NCI-H1105 treated with DMSO at 0.1 percent for 48 hours (cell line): ENCODE measurements at places on chromosomes 16 and 17.
A peak's percentile ranks its signal among the peaks of the same experiment; 100 is the strongest.

DNA sequence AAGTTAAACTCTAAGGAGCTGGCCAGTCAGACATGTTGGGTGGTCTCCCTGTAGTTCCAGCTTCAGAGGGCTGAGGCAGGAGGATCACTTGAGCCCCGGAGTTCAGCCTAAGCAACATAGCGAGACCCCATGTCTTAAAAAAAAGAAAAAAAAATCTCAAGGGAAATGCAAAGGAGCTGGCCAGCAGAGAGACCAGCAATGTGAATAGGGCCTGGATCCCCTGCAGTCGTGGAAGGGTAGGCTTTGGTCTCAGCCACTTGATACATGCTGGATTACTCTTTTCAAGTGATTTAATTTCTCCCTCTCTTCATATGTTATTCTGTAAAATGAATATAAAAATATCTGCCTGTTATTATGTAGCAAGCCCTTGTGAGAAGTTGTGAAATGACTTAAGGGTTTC, 207.7 kb downstream of the SPECC1 start:
- no peak for DNase-seq

DNA sequence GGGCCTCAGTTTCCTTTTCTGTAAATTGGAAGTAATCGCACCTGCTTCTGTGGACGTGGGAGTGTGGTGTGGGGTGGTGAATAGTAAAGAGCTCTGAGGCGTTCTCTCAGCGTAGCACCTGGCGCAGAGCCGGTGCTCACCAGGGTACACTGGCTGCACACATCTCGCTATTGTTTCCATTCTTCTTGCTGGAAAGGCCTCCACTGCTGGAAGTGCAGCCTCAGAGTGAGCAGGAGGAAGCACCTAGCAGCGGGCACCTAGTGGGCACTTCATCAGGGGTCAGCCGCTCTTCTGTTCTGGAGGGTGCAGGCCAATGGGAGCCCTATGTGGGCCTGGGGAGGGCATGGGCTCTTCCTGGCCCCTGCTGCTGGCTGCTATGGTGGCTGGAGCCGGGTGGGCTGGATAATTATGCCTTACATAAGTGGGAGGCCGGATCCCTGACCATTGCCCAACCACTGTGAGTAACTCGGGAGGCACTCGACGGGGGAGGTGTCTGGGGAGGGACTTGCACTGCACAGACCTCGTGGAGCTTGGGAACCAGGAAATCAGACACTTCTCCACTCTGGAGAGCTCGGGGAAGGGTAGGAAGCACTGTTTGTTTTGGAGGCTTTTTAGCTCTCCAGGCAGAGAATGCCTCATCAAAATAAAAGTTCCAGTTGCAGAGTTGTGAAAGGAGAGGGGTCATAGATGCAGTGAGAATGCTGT, 1.7 kb downstream of the MAP2K3 start:
- DNase-seq: peak; percentile 78

DNA sequence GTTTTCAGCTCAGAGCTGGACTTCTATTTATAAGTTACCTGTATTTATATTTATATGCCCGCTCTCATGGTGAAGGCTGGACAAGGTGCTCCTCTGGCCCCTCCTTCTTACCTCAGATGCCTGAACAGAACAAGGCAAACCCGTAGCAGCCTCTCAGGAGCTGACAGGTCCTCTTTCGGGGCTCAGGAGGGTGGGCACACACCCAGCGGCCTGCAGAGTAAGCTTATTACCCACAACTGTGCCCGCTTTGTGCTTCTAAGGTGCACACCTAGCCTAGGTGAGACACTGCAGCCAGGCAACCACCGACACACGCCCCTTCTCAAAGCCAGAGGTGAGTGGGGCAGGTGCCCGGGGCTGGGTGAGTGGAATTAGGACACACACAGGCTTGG, 5.3 kb downstream of the NKIRAS2 start:
- DNase-seq: no peak

DNA sequence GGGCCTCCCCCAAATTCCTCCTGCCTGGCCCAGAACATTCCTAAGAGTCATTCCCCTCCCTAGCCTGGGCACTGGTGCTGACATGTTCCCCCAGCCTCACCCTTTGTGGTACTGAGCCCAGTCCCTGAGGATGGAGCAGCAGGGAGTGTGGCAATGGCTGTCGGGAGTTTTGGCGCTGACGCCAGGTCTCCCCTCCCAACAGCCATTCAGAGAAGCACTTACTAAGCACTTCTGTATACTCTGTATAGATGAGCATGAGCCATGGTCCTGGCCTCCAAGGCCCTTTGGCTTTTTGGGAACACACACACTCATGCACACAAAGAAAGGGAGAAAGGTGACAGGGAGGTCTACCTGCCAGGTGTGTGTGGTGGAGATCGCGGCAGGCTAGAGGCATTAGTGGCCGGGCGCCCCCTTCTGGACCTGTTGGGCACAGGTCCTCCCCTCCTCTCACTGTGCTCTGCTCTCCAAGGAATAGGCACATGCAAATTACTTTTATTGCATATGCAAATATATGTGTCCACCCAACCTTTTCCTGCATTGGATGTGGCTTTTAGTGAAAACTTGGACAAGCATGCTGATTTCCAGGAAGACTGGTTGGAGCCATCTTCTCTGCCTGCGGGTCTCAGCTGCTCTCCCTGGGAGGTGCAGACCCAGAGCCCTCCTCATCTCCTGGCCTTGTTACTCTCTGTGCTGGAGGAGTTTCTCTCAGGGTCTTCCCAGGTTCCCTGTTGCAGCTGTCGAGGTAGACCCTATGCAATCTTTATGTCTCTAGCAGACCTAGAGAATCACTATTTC, 17.4 kb upstream of the C17orf107 start:
- DNase-seq: peak; percentile 80

DNA sequence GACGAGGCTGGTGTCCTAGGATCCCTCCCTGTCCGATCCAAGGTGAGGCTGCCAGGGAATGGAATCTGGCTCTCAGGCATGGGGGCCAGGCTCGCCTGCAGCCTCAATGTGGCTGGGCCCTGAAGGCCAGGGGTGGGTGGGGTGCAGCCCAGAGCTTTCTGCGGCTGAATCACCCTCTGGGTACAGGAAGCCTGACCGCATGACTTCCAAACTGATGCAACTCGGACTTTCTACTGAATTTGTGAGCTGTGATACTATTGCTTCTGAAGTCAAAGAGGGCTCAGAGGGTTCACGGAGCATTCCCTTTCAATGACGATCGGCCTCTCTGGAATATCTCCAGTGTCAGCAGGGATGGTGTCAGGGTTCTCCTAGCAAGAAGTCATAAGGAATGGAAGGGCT, 123.7 kb downstream of the METRNL start:
- DNase-seq: no peak

DNA sequence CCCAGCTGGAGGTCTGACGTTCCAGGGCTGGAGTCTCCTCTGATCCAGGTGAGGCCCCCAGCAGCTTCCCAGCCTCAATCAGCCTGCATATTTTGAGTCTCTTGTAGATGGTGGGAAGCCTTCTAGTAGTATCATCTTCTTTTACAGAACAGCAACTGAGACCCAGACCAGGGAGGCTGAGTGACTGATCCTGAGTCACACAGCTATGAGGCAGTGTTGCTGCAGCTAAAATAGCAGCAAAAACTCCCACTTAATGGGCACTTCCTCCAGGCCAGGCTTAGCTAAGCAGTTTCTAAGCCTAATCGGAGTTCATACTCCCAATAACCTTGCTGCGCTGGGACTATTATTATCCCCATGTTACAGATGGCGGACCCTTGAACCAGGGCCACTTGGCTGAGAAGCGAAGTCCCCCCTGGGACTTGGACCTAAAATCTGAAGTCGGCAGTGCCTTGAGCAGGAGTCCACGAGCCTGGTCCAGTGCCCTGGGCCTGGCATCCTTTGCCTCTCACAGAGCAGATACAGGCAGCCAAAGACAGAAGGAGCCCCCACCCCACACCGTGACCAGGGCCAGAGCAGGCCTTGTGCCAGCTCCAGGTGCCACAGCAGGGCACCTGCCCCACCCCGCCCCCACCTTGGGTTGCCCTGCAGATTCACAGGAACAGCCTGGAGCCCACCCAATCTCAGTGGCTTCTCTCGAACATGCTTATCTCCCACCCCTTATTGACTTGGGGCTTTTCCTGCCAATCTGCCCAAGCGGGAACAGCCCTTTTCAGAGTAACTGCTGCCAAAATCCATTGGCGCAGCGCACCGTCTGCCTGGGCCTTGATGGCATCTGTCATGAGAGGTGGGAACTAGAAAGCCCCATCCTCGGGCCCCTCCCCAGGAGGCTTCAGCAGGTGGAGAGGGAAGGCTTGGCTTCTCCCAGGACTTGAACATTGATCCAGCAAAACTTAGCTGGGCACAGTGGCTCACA, 65.1 kb downstream of the SOCS1 start:
- DNase-seq: no peak

GRCh38 chr17:40727447-40728231, 24.1 kb upstream of the KRT24 start:
- DNase-seq: no peak

DNA sequence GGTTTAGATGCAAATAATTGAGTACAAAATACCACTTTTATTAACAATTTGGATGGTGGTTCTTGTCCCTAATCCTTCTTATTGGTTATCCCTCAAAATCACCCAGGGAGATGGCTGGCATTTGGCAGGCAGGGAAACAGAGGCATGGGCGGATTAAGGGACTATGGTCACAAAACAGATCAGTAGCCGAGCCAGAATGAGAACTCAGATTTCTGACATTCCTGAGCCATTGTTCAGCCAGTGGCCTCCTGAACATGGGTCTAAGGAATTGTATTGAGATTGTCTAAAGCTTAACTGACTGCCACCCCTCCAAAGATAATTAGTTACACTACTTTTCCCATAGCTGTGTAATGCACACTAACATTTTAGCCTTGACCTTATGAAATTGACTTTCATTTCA, 88.4 kb downstream of the CHD9NB start:
- no peak for DNase-seq

- DNase-seq: no peak
These were observed 5.2 kb upstream of the CCL13 start for GRCh38 chr17:34351096-34351495.

DNA sequence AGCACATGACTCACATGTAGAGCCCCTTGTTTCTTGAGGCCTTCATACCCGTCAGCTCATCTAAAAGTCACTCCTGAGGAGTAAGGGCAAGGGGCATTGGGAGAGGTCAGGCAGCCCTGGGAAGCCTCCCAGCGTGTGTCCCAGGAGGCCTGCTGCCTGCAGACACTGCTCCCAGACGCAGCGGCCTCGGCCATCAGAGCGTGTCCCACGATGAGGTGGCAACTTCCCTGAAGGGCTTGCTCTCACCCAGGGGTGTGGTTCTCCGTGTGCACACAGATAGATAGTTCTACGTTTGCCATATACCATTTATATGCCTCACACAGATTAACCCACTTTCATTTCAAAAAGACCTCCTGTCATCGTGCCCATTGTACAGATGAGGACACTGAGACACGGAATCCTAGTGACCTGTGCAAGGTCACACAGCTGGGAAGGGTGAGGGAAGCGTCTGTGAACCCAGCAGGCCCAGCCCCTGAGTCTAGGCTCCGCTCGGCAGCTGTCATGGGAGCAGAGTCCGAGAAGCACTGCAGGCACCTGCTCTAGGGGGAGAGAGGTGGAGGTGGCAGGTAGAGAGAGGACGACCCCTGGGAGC, 8.3 kb downstream of the TUBB3 start:
- DNase-seq: no peak

GRCh38 chr17:39943702-39944392, 16.3 kb downstream of the LRRC3C start:
- no peak for DNase-seq

GRCh38 chr17:67902511-67903231, 77.4 kb downstream of the BPTF start:
- no peak for DNase-seq

GRCh38 chr17:68981288-68981687, 26.1 kb upstream of the ABCA8 start:
- no peak for DNase-seq

DNA sequence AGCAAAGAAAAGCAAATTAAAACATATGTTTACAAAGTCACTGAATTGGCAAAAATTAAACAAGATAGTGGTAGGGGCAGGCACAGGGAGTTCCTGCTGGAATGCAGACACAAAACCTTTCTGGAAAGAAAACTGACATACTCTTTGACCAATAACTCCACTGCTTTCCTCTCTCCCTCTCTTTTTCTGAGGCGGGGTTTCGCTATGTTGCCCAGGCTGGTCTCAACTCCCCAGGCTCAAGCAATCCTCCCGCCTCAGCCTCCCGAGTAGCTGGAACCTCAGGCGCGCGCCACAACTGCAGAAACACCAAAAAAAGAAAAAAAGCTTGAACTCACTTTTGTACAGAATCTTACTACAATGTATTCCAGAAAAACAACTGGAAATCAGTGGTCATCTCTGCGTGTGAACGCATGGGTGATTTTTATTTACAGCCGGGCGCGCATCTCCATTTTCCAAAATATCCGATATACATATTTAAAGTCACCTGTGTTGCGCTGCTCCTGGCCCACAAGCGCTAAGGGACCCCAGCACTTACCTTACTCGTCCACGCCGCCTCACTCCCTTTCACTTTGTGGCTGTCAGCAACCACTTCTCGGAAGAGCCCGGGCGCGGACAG, 480 bp downstream of the TXNL4B start:
- no peak for DNase-seq

GRCh38 chr16:29900102-29900887, at the start of gene ASPHD1:
ASPHD1 (plus strand) TSS chr16:29900488; CDS start chr16:29900972, 484 bp downstream.
- peak; percentile 46 for DNase-seq

DNA sequence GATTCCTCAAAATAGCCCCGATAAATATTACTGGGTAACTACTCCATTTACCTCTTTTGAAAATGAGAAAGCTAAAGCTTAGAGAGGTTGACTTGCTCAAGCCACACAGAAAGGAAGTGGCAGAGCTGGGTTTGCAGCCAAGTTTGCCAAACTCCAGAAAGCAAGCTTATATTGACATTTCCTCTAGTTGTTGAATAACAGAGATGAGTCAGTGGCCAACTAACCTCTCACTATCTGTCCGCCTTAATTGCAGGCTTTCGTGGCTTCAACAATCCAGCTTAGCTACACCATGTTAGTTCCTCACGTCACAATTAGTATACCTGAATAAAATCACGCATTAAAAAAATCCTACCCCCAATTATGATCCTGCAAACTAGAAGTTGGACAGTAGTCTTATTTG, 151.7 kb downstream of the CNTNAP4 start:
- DNase-seq: no peak

DNA sequence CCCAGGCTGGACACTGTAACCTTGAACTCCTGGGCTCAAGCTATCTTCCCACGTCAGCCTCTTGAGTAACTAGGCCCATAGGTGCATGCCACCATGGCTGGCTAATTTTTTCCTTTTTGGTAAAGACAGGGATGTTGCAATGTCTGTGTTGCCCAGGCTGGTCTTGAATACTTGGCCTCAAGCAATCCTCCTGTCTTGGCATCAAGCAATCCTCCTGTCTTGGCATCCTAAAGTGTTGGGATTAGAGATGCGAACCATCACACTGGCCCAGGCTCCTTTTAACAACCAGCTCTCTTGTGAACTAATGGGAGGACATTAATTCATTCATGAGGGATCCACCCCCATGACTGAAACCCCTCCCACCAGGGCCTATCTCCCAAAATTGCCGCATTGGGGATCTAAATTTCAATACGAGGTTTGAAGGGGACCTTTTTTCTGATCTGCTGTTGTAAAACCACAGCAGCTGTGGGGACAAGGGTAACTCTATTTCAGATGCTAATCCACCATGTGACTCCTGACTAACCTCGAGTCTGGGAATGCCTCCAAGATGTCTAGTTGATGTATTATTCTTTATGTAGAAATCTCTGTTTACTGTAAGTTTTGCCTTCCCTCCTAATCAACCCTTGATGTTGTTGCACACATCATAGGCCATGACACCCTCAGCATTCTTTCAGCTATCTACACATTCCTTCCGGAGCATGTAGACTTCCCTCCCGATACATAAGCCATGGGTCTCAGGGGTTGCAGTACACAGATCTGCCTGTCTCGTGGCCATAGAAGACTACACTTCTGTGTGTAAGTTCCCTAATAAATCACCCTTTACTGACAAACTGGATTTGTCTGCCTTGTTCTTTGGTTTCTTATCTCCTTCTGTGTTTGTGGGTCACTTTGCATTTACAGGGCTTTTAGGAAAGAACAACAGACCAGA, 37.6 kb downstream of the RNF112 start:
- no peak for DNase-seq
